ENCODE measurements at places on chromosomes 1 and 21.

DNA sequence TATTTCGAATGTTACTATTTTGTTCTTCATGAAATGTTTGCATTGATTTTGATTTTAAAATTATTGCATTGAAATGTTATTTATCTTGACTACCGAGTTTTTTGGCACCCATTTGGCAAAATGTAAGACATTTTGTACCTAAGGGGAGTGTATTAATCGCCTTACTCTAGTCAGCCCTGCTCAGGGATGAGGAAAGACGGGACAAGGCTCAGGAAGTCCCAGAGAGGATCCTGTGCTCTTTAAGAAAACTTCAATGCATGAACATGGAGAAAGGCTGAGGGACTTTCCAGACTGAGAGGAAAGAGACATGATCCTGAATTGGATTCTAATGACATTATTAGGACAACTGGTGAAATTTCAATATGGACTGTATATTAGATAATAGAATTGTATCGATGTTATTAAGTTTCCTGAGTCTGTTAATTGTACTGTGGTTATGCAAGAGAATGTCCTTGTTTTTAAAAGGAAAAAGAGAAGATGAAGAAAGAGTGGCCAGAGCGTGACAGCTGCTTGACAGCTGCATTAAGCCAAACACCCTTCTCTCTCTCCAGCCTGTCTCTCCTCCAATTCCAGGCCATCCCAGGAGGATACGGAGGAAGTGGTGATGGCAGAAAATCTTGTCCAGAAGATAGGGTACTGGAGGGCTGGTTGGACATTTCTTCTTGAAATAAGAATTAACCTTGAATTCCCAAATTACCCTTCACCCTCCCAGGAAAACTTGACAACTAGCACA is 66.0 kb downstream of the PLEKHA6 start:
- no peak for DNase-seq

DNA sequence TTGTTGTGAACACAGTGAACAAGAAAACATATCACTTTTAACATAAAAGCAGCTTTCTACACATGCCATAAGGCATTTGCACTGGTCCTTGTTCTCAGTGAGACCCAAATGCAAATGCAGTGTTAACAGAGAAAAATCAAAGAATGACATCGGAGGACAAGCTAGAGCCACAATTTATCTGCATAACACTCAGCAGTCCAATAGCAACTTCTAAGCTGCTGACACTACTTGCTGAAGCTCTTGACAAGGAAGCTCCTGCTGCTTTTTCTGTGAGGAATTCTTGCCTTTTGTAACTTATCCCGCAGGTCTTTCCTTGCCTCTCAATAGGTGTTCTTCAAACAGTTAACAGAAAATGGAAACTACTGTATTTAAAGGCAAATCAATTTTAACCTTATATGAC is 34.7 kb downstream of the USH2A start:
- no peak for DNase-seq

DNA sequence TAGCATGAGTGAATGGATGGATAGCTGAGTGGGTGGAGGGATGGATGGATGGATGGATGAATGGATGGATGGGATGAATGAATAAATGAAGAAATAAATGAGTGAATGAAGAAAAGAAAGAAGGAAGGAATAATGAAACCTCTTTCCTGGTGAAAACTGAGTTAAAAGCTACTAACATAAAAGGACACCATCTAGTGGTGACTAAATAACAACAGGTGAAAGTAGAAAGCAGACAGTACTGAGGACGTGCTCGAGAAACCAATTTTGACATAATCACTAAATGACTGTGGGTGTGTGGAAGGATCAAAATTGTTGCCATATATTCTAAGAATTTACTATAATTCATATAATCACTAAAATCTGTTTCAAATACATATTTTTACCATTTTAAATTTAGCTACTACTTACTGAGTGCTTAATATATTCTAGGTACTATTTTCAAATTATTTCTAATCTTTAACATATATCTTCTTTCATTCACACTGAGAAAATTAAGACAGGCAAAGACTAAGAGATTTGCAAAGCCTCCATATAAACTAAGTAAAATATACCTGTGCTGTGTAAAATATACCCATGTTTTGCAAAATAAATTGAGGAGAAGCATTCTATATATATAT is 522.9 kb downstream of the LRRIQ3 start:
- no peak for DNase-seq

GRCh38 chr1:59635097-59635496 is 179.7 kb upstream of the HOOK1 start:
- DNase-seq, result no peak

GRCh38 chr1:158932171-158932570 is 819 bp downstream of the PYHIN1 start:
- no peak for DNase-seq

- no peak for DNase-seq
These were observed 4.1 kb upstream of the KCNAB2 start for GRCh38 chr1:6041432-6042062.

DNA sequence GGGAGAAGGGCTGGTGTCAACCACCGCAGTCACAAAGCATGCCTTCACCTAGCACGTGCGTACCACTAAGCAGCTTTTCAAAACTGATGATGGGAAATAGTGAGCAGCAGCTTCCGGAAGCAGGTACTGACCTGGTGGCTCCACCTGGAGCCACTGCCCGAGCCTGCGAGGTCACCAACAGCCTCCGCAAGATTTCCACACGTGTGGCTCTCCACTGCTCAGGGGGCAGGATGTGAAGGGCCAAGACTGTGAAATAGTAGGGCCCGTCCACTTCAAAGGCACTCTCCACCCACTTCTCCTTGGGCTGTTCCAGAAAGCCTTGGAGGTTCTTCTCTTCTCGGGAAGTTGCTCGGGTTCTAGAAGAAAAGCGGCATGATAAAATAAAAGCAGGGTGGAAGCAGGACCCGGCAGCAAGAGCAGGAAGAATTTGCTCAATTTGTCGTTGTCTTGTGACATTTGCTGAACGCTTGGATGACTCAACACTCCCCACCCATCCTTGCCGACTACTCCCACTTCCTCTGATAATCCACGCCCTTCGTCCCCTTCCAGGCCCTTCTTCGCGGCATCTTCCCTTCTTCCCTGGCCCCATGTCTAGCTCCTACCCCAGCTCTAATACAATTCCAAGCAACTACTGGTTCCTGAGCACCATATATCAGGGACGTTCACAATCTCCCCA is 124.9 kb upstream of the IFFO2 start:
- DNase-seq, result no peak

- DNase-seq, result no peak
These were observed 36.7 kb upstream of the WASF2 start for GRCh38 chr1:27526569-27527222.

GRCh38 chr21:28899744-28900143 is 92.9 kb downstream of the LTN1 start:
- no peak for DNase-seq

DNA sequence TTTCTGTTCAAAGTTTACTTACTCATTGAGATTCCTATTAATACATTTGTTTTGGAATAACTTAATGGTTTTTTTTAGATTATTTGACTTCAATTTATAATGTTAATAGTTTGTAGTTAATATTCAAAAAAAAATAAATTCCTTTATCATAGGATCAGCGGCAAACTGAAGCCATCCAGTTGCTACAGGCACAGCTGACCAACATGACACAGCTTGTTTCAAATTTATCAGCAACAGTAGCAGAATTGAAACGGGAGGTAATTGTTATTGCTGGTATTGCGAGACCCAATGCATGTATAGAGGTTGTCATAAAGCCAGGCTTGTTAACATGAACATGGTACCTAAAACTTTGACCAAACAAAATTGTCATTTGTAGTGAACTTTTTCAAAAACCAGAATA is 59.0 kb upstream of the FASLG start:
- no peak for DNase-seq

- no peak for DNase-seq
These were observed 7.2 kb downstream of the SNX7 start for GRCh38 chr1:98668733-98669132.

DNA sequence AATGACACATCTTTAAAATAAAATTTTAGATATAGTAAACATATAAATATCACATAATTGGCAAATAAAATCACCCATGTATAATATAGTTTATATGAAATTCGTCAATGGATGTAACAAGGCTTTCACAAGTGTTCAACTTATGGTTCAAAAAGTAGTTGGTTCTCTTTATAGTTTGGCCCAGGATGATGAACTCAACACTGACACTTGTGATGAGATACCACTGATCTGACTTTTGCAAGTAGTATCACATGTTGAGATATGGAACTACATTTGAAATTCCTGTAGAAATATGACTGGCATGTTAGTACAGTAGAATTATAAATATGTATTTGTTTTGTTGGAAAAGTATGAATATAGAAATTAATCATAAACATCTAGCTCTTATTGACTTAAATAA is 1.8 kb downstream of the TNNI3K start:
- no peak for DNase-seq

- DNase-seq, result no peak
These were observed 155.6 kb downstream of the SDCCAG8 start for GRCh38 chr1:243411472-243411871.

GRCh38 chr1:119859647-119860046 is 36.7 kb downstream of the ADAM30 start:
- DNase-seq, result no peak
